ENCODE measurements at places on chromosomes 7 and 10.

DNA sequence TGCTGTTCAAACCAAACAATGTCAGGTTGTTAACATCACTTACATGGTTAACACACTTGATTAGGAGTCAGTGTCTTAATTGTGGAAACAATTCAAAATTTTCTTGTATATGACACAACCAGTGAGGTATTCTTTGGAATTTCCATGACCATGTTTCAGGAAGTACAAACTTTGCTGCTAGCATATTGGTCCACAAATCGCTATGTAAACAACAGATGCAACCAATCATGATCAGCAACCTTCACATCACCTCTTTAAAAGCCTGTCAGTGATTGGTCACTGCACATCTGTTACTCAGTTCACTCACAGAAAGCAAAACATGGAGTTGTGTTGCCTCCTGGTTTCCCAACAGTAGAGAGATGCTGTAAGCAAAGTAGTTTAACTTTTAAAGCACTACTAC lies 108.9 kb upstream of the FAM3C start:
- no peak for DNase-seq

DNA sequence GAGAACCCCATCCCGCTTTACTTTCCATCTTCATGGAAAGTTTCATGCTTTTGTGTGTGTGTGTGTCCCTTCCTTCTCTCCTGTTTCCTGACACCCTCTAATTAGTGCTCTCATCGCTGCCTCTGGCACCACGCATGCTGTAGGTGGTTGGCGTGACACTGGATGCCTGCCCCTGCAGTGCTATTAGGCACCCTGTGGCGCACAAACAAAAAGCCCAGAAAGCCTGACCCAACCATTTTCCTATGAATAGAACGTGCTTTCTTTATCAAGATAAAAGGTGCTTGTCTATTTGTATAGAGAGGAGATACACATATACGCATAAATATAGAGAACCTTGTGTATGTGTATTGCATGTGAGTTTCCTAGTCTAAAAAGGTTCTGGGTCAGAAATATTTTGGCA lies 120.8 kb upstream of the CDCA7L start:
- no peak for DNase-seq

GRCh38 chr10:36248304-36248981 lies 606.3 kb upstream of the FZD8 start:
- no peak for DNase-seq

- no peak for DNase-seq
Observed at GRCh38 chr10:51879238-51879637, 179.8 kb upstream of the CSTF2T start.

DNA sequence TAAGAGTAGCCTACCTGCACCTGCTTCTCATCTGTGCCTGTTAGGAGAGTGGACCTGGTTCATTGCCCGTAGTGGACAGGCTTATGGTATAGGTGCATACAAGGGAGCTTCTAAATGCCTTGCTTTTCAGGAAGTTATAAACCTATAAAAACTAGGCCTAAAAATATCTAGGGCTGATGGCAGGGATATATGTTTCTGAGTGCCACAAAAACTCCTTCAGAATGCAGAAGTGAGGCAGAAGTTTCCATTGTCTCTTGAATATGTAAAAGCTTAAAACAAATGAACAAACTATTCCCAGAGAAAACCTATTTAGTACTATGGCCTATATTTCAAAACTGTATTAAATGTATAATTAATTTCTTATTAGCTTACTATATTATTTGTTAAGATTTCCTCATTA lies 91.8 kb downstream of the RNLS start:
- no peak for DNase-seq

GRCh38 chr7:17632384-17632783 lies 307.9 kb downstream of the SNX13 start:
- DNase-seq: no peak

DNA sequence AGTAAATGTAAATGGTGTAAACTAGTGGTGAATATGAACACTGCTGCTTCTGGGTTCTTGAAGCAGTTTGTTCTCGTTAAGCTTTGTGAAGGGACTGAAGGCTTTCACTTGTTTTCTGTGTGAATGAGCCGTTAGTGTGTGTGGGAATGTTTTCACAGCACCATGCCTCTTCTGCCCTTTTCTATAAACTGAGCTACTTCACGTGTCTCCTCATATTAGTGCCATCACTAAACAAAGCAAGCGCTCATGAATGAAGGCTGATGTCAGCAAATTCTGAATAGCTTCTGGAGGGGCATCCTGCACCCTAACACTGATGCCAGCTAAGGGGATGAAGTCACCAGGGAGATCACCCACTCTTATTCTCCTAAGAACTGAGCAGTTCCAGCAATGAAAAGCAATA lies 205.6 kb upstream of the ETV1 start:
- no peak for DNase-seq

- no peak for DNase-seq
Observed at GRCh38 chr10:112782200-112782907, 167.7 kb upstream of the TCF7L2 start.

All from stimulated activated CD4-positive, alpha-beta T cell treated with anti-CD3 and anti-CD28 coated beads, TNF-alpha, amount 100 ng/mL, for 1 hour (primary cell).